ENCODE measurements at places on chromosomes 16 and 17.

- DNase-seq, result no peak
Observed at GRCh38 chr16:86492961-86493629, 17.2 kb upstream of the FOXF1 start.

GRCh38 chr16:55701442-55702319, 45.9 kb downstream of the SLC6A2 start:
- peak; percentile 44 for DNase-seq

DNA sequence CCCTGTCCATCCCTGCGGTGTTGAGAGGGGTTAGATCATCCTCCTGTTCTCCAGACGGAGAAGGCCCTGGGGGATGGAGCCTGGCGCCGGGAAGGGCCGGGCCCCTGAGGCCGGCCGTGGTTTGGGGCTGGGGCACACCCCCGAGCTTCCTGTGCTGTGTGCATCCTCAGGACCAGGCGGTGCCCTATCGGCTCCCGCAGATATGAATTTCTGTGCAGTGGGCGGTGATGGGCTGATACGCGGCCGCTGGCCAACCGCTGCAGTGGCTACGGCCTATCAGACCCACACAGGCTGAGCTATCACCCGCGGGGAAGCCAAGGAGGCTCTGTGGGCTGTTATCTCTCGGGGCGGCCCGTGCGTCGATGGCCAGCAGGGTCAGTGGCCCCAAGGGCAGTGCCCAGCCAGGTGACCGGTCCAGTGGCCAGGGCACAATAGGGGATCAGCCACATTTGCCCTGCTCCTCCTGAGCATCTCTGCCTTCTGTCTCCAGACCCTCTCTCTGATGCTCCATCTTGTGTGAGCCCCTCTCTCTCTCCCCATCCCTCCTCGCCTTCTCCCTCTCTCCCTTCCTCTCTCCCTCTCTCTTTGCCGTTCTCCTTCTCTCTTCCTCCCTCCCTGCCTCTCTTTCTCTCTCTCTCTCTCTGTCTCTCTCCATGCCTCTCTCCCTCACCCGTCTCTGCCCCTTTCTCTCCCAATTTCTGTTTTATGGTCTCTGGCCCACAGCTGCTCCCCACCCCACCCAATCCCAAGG, 38.7 kb downstream of the ZFPM1 start:
- DNase-seq, result no peak

GRCh38 chr16:71255721-71256120, 25.2 kb upstream of the HYDIN start:
- peak; percentile 61 for DNase-seq

DNA sequence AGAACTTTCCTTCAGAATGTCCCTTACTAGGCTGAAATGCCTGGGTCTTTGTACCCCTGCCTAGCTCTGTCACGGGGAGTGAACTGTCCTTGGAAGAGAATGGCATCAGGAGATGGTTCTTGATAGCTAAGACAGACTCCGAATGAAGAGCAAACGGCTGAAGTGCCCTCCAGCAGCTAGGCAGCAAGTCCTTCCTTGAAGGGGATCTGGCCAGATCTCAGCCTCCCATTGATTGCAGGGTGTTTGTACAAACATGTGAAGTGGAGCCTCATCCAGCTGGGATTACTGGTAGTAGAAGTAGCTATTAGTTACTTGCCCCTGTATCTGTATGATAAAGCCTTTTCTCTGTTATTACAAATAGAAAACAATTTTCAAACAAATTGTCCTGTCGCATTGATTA, 30.9 kb downstream of the LRRC36 start:
- DNase-seq, result no peak

GRCh38 chr17:56319531-56319930, 166.3 kb downstream of the ANKFN1 start:
- no peak for DNase-seq

- DNase-seq, result no peak
Observed at GRCh38 chr16:61366006-61366405, 670.2 kb downstream of the CDH8 start.

DNA sequence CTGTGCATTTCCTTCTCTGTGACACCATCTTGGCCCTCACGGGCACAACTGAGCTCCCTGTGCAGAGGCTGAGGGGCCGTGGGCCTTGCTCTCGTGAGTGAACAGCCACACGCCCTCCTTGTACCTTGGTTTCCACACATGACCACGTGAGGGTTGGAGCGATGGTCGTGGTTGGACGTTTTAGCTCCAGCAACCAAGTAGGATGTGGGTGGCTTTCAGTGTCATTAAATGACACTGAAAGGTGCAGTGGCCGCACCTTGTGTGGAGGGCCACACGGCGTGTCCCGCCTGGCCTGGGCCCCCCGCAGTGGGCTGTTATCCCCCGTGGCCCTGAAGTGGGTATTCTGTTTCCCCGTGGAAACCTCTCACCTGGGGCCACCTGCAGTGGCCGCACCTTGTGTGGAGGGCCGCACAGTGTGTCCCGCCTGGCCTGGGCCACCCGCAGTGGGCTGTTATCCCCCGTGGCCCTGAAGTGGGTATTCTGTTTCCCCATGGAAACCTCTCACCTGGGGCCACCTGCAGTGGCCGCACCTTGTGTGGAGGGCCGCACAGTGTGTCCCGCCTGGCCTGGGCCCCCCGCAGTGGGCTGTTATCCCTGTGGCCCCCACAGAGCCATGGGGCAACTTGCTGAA, 28.2 kb downstream of the ACSF3 start:
- no peak for DNase-seq

DNA sequence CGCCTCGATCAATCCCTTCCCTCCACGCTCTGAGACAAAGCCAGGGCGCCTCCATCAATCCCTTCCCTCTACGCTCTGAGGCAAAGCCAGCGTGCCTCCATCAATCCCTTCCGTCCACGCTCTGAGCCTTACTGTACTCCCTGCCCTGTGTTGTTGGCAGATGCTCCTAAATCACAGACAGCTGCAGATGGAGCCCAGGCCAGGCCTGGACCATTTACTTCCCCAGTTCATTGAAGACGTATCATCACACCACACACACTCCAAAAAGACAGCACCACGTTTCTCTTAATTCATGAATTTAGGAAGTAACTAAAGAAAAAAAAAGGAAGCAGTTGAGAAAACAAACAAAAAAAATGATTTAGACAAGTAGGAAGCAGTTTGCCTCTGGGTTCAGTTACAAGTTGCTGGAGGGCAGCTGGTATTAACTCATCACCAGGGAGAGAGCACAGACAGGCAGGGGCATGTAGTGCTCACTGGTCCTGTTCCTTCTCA, 7.4 kb upstream of the CD300LD start:
- DNase-seq, result peak; percentile 16

DNA sequence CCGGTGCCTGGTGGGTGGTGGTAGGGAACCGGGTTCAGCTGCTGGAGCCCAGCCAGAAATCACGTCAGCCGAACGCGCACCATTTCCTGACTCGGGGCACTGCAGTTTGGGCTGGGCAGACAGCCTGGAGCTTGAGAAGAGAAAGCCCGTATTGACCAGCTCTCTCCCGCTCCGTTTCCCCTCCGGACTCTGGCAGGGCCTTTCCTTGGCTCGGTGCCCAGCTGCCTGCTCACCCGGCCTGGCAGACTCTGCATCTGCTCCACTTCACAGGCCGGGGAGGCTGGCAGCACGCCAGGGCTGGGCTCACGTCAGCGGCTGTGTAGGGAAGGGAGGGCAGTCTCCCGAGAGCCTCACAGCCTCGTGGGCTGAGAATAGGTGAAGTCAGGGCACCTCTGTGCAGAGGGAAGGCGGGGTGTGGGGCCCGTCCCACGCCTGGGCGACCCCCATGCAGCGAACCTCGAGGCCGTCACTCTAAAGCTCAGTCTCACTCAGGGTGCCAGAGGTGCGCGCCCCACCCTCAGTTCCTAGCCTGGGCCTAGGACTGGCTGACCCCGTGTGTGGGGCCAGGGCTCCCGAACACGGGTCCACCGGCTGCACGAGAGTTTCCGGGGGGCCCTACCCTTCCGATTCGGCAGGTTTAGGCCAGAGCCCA, 59.1 kb downstream of the OR1D5 start:
- peak; percentile 86 for DNase-seq

DNA sequence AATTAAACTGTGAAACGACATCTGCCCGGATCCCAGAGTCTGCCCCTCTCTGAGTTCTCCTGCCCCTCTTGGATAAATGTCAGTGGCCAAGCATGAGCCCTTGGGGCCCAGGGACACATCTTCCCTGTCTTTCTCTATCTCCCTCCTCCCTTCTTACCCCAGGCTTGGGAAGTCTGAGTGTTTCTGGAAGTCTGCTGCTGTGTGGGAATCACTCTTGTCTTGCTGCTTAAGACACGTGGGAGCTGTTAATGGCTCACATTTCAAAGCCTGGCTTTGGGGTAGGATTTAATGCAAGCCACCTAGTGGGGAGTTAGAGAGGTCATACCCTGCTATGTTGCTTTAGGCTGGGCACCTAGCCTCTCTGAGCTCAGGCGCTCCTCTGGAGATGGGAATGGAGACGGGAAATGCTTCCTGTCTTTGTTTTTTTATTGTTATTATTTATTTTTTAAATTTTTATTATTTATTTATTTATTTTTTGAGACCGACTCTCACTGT, 218.5 kb upstream of the CIBAR2 start:
- no peak for DNase-seq

DNA sequence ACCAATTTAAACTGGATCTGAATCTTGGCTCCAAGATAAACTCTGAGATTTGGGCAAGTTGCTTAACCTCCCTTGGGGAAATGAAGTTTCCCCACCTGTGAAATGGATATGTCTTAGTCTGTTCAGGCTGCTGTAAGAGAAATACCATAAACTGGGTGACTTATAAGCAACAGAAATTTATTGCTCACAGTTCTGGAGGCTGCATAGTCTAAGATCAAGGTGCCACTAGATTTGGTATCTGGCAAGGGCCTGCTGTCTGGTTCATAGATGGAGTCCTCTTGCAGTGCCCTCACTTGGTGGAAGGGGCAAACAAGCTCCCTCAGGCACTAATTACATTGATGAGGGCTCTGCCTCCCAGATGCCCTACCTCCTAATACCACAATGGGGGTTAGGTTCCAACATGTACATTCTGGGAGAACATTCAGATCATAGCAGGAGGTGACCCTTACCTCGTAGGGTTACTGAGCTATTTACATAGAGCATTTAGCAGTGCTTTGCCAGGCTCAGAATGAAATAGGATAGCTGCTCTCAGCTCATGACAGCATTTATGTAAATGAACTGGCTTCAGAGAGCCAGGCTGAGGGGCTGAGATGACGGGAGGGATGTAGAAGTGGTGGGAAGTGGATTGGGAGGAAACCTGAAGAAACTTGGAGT, 83.9 kb downstream of the SPECC1 start:
- DNase-seq, result no peak

GRCh38 chr17:81339534-81340296, 44.6 kb upstream of the SLC38A10 start:
- peak; percentile 71 for DNase-seq

DNA sequence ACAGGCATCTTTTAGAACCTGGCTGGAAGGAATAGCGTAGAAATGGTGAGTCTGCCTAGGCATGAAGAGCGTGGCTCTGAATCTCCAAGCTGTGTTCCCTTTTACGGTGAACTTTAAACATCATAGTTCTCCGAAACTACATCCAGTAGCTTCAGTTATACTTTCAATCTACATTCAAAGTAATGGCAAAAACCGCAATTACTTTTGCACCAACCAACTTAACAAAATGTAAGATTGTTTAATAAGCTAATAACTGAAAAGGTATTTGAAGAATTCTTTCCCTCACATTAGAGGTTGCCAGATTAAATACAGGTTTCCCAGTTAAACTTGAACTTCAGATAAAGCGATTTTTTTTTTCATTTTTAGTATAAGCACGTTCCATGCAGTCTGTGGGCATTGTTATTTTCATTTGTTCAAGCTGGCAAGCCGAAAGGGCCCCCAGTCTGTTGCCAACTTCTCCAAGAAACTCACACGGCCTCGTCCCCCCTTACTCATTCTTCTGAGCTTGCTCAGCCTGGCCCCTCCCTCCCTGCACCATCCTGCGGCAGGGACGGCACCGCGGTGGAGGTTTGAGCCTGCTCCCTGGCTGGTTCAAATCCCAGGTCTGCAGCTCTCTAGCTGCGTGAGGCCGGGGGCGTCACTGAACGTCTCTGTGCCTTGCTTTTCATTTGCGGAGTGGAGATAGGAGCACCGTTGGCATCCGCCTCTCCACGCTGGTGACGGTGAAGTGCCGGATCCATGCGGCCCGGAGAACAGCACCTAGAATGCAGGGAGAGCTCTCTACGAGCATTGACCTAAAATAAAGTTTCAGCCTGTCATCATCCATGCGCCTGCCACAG, 3.5 kb upstream of the MTHFSD start:
- no peak for DNase-seq

DNA sequence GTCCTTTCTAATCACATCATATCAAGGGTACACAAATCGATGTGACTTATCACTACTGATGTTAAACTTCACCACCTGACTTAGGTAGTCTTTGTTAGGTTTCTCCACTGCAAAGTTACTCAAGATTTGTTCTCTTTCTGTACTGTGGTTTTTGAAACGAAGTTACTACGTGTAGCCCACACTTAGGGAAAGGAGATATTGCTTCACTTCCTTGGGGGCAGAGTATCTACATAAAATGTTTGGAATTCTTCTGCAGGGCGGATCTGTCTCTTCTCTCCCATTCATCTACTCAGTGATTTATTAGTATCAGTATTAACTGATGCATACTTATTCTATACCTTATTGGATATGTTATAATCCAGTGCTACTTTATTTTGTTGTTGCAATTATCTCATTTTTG, 403.6 kb upstream of the MON1B start:
- no peak for DNase-seq

GRCh38 chr16:50260206-50261159, 5.9 kb upstream of the ADCY7 start:
- no peak for DNase-seq

GRCh38 chr16:35516551-35516950, 2057.1 kb downstream of the TP53TG3F start:
- no peak for DNase-seq

DNA sequence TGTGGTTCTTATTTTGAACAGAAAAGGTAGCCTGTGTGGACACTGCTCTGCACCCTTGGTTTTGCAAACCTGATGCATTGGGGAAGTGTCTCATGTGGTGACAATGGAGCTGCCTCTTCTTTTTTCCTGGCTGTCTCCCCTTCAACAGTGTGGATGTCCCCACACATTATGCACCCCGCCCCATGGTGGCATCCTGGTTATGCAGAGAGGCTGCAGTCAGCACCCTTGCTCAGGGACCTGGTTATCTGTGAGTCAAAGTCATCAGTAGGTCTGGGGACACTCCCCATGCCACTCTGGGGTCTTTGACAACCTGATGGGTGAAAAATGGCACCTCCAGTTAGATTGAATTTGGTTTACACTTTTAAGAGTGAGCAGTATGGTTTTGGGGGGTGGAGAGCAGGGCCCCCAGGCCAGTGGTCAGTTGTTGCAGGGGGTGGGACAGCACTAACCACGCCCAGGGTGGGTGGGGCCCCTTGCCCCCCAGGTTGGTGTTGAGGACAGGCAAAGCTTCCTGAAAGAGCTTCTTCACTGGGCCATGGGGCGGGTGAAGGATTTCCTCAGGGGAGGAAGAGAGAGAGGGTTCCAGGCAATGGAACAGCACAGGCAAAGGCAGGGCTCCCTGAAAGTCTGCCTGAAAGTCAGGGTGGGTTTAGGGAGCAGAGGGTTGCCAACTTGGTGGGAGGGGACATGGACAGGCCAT, 24.6 kb upstream of the KCNJ12 start:
- DNase-seq, result no peak
